NCI-H1694 (cell line): ENCODE measurements at places on chromosomes 13 and 19.

- DNase-seq: no peak
These were observed 414.2 kb downstream of the MYO16 start for GRCh38 chr13:109043636-109044035.

GRCh38 chr19:14346279-14346678 is 35.0 kb upstream of the ADGRE5 start:
- DNase-seq: no peak

- DNase-seq: no peak
These were observed 366.2 kb upstream of the TSHZ3 start for GRCh38 chr19:31715249-31715945.

GRCh38 chr13:65606622-65607021 is 1623.5 kb downstream of the PCDH9 start:
- DNase-seq: no peak
